Stimulated activated CD4-positive, alpha-beta T cell treated with anti-CD3 and anti-CD28 coated beads, Interleukin-2, amount 100 ng/mL, for 48 hours (primary cell): ENCODE measurements at places on chromosomes 2 and 18.

- DNase-seq, result no peak
These were observed 9.3 kb downstream of the FAM228B start for GRCh38 chr2:24132543-24132942.

DNA sequence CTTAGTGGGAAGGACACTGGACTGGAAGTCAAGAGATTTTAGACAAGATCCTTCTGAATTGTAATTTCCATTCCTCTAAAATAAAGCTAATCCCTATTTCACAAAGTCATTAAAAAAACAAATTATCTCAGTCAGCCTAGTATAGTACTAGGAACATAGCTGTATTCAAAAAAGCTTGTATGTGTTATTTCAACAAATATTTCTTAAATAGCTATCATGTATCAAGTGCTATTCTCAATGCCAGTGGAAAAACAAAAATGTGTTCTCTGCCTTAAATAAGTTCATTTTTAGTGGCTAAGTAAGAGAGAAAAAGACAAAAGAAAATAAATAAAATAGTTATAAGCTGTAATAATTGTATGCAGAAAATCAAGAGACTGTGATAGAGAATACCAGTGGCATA, 541.8 kb upstream of the CDH2 start:
- no peak for DNase-seq

DNA sequence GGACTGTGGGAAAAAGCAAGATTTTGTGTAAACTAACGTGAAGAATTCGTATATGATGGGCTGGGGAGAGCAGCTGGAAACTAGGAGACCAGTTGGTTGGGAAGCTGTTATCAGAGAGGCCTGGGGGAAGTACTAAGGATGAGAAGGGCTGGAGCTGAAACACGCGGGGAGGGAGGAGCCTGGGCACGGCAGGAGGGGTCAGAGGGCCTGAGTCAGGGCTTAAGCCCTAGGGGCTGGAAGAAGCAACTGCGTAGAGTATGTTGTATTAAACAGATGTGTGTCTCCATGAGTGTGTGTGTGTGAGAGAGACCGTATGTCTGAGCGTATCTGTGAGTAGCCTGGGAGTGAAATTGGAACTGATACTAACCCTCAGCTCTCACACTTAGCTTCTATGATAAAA, 8.4 kb downstream of the POMC start:
- DNase-seq, result no peak

DNA sequence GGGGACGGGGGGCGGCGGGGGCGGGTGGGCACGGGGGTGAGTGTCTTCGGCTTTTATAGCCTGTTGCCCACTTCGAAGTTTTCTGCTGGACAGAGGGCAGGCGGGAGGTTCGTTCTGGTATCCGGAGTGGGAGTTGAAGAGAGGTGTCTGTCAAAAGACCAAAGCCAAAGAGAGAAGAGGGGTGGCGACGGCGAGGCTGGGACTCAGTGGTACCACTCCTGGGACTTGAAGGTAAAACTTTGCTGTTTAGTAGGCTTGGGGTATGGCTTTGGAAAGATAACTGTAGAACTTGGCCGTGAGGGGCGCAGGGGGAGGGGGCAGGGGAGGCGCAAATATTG, 215.8 kb upstream of the DTNA start:
- DNase-seq, result no peak

DNA sequence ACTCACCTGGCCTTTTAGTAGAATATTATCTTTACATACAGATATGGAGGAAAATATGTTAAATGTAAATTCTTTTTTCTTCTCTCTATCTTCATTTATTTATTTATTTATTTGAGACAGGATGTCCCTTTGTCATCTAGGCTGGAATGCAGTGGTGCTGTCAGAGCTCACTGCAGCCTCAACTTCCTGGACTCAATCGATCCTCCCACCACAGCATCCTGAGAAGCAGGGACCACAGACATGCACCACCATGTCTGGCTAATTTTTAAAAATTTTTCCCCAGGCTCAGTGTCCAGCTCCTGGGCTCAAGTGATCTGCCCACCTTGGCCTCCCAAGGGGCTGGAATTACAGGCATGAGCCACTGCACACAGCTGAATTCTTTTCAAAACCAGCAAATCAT, 20.3 kb downstream of the KYNU start:
- no peak for DNase-seq

DNA sequence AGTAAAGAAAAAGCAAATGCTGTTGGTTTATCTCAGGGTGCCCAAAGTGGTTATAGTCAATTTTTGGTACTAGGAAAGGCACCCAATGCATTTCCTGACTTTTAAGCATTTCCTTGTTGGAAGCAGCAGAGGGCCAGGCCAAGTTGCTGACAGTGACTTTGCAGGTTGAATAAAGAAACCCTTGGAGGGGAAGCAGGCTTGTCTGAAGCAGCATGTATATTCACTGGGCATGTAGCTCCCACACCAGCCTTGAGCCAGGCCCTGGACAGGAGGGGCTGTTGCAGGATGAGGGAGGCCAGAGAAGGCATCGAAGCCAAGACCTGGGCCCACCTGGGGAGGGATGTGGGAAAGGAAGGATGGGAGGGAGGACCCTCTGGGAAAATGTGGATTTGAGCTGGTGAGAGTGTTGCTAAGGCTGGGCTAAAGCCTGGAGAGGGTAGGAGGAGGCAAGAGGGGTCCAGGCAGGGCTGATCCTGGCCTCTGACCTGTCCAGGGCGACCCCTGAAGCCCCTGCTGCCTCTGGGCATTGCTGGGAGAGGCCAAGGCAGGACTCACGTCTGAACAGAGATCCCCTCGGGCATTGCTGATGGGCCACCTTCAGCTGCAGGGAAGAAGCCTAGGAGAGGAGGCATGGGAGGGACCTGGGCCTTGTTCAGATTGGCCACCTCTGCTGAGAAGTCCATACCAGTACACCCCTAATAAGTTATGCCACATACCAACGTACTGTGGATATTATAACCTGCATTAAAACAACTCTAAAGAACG, 79.6 kb downstream of the STPG4 start:
- no peak for DNase-seq

GRCh38 chr2:234146087-234146826, 95.8 kb downstream of the SPP2 start:
- DNase-seq, result no peak

- no peak for DNase-seq
These were observed 60.0 kb downstream of the ADCY3 start for GRCh38 chr2:24859968-24860600.

DNA sequence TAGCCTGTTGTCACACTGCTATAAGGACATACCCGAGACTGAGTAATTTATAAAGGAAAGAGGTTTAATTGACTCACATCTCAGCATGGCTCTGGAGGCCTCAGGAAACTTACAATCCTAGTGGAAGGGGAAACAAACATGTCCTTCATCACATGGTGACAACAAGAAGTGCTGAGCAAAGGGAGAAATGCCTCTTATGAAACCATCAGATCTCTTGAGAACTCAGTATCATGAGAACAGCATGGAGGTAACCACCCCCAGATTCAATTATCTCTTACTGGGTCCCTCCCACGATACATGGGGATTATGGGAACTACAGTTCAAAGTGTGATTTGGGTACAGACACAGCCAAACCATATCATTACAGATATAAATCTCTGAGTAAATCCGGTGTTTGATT, 148.7 kb downstream of the PRPF40A start:
- DNase-seq, result no peak

- DNase-seq, result no peak
These were observed 213.5 kb upstream of the ACVR2A start for GRCh38 chr2:147631294-147631693.

GRCh38 chr2:234162861-234163260, 112.4 kb downstream of the SPP2 start:
- DNase-seq, result no peak

DNA sequence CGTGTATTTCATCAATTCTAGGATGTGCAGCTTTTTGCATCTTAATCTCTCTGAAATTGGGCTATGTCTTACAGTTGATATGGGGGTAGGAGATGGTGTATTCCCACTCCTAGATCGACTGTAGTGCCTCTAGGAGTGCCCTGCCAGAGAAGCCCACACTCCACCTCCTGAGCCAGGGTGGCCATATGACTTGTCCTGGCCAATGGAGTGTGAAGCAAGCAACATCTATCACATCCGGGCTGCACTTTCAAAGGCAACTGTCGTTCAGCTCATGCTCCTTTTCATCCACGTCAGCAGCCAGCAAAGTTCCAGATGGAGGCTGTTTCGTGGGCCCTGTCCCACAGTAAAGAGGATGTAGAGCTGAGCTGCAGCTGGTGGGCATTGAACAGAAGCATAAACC, 149.4 kb upstream of the SLC1A4 start:
- DNase-seq, result no peak
